Posterior cingulate gyrus (tissue), 11 donors: ENCODE measurements at places on chromosomes 3 and 15.
A peak's percentile ranks its signal among the peaks of the same experiment; 100 is the strongest.

DNA sequence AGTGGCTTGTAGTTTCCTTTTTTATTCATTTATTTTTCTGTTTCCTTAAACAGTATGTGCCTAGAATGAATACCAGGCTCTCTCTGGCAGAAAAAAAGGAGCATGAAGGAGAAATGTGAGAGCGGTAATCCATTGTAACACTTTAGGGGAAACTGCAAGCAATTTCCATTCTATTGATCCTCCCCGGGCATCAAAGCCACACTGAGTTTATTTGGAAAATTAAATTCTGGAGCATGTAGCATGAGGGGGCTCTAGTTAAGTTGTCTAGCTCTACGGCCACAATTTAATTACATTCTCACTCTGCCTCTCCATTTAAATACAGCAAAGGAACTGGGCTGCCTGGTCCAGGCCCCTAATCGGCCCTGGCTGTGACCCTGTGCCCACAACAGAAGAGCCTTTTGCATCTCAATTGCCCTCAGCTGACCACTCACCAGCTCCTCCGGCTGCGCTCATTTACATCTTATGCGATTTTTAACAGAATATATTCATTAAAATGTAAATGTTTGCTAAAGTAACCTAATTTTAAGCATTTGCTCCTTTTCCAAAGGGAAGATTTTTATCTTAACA is 72.9 kb downstream of the MEGF11 start:
- no peak for DNase-seq

- DNase-seq: no peak
Observed at GRCh38 chr3:175199961-175200360, 340.8 kb downstream of the NAALADL2 start.

- no peak for DNase-seq
Observed at GRCh38 chr3:188233320-188233719, 79.4 kb downstream of the LPP start.

- DNase-seq: no peak
Observed at GRCh38 chr3:141151439-141151838, 80.2 kb upstream of the PXYLP1 start.

DNA sequence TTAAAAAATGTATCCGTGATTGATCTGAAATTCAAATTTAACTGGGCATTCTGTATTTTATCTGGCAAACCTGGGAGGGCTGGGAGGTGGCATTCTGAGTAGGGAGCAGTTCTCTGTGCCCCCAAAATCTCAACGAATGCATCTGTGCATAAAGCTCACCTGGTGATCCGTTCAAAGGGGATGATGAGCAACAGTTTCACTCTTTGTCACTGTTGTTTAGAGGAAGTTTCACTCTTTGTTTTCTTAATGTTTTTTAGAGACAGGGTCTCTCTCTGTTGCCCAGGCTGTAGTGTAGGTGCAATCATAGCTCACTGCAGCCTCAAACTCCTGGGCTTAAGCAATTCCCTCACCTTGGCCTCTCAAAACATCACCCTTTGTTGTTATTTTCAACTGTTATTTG is 186.7 kb downstream of the SSR3 start:
- no peak for DNase-seq

- DNase-seq: no peak
Observed at GRCh38 chr3:16377847-16378302, 112.9 kb downstream of the OXNAD1 start.

DNA sequence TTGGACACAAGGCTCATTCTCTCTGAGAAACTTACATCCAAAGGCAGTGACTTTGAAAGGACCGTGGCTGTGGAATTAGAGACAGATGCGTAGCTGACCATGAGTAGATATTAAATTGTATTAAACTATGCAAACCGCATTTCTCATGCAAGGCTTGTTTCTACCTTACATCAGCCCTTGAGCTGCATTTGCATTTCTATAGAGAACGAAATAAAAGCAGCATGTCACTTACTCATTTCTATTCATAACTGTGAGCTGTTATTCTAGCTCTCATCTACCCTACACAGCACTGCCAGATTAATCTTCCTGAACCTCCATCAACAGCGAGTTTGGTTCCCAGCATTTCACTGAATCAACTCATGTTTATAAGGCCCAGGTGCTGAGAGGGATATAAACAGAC is 72.3 kb downstream of the THSD4 start:
- no peak for DNase-seq

- DNase-seq: no peak
Observed at GRCh38 chr3:117651246-117651645, 941.7 kb downstream of the TUSC7 start.

GRCh38 chr3:111107662-111108035 is 36.0 kb downstream of the NECTIN3 start:
- no peak for DNase-seq

DNA sequence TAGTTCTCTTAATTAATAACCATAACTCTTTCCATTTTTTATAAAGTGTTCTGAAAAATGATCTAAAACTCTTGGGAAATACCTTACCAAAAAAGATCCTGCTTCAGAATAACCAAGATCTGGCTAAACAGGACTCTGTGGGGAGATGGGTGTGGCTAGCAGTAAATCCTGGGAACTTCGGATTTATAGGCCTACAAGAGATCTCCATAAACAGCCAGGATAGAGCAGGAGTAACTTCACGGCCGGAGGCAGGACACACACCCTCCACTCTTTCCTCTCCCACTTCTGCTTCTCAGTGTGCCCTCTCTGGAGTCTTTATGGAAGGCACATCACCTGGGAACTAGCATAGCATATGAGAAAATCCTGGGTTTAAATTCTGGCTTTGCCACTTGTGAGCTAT is 309.4 kb upstream of the SOX2 start:
- no peak for DNase-seq

DNA sequence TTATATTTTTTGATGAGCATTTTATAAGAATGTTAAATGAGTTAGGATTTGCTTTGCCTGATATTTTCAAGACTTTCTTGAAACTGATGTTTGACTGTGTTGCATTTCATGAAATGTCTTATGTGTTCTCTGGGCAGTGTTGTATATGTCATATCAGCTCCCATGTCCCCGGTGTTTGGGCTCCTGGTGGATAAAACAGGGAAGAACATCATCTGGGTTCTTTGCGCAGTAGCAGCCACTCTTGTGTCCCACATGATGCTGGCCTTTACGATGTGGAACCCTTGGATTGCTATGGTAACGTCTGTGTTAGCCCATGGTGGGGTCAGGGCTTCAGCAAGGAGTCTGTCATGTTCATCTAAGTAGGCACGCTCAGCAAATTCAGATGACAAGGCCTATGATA is 20.0 kb downstream of the MFSD1 start:
- no peak for DNase-seq

- DNase-seq: no peak
Observed at GRCh38 chr3:185561374-185561943, 9.1 kb upstream of the LIPH start.

DNA sequence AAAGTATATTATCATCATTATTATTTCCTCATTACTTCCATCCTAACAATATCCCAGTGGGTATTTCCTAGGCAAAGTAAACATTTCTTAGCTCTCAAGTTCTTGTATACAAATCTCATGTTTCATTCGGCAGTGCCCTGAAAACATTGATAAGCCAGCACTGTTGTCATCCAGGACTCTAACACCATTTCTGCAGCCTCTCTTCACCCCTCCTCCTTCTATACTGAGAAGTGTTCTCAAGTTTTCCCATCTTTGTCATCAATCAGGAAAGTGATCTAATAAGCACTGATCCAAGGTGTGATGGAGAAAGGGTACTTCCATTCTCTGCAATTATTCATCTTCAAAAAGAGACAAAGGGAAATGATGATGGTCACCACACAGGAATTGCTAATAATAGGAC is 168.4 kb upstream of the CCDC54 start:
- no peak for DNase-seq

DNA sequence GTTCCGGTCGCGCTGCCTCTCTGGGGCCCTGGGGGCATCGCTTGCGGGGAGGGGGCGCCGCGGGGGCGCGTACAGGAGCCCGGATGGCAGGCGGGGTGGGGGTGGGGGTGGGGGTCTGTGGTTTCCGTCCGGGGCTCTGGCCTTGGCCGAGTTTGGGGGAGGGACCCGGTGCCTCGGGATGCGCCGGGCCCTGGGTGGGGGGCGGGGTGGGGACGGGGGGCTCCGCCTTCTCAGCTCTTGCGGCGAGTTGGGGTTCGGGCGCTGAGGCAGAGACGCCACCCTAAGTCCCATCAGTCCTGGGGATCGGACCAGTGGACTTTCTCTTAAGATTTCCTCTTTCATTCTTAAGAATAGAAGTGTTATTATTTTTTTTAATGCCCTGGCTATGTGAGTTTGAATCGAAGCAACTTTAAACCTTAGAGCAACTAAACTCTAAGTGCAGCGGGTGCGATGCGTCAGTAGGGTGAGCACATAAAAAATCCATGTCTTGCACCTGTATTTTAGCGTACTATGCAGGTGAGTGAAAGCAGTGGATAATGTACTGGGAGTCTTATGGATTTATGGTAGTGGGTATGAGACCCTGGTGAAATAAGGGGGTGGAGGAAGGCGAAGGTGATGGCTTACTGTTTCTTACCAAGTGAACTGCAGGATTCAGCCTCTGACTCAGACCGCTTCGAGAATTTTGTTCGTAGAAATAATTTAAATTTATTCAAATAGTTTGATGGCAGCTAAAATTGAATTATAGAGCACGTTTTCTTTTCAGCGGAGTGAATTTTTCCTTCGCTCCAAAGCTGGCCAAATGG is 762 bp downstream of the CTNNB1 start:
- DNase-seq: no peak

DNA sequence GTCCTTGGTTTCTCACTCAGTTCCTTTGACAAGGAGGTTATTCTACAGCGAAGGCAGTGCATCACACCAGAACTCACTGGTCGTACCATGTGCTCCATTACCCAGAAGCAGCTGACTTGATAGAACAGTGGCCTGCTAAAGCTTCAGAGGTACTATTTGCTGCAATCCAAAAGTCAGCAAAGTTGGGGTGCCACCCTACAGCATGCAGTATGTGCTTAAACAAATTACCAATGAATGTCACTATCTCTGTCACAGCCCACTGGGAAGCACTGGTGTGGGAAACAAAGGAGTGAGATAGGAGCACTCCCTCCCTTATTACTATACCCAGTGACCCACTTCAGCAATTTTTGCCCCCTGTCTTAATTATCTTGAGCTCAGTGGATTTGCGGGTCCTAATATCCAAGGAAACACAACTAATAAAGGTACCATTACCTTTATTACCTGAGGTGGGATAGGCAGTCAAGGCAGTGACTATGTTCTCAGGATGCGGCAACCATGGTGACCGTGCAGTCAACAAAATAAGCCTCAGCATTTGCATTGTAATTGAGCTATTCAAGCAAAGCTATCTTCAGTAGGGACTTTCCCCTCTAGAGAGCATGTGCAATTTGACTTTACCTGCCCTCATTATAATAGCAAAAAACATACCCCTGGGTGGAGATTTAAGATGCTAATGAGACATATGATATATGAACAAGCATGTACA is 199.4 kb downstream of the OCA2 start:
- no peak for DNase-seq

GRCh38 chr3:117553461-117553860 is 843.9 kb downstream of the TUSC7 start:
- DNase-seq: no peak

DNA sequence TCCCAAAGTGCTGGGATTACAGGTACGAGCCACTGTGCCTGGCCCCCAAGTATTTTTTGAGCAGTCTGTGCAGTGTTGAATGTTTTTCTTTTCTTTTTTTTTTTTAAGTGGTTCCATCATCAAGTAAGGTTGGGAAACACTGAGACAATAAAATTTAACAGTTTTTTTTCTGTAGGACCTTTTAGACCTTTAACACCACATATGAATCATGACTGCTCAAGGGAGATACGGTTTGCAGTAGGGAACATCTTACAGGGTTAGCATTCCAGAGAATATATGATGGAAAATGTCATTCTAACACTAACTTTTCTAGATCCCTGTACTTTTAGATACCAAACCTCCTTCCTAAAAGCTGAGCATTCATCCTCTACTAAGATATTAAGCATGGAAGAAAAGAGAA is 41.7 kb downstream of the SNX4 start:
- DNase-seq: no peak

DNA sequence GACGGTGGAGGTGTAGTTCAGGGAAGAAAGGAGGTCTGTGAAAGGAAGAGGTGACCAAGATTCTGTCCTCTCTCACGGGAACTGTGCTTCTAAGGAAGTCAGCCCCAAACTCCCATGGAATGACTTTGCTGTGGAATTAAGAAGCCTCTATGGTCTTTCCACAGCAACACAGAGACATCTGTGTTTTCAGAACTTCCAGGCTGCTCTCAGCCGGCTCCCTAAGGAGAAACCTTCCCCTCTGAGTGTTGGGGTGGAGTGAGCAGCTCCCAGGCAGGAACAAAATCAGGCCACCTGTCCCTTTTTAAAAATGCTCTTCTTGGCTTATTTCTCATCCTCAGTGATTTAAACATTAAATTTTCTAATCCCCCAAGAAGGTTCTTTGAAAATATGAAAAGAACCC is 53.3 kb upstream of the SNRK start:
- no peak for DNase-seq

DNA sequence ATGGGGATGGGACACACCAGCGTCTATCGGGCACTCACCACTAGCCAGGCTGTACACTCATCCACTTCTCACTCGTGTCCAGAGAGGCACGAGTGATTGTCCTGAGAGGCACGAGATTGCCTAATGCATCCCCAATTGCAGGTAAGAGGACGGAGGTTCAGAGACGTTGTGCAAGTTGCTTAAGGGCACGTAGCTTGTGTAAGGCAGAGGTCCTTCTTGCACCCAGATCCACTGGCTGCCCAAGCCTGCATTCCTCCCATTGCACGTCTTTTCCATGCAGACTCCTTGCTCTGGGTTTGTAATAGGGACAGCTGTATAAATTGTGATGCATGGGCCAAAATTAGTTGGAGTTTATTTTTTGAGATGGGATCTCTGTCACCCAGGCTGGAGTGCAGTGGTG is 264.3 kb downstream of the PLCL2 start:
- no peak for DNase-seq

GRCh38 chr3:89043406-89043932 is 64.0 kb upstream of the EPHA3 start:
- no peak for DNase-seq

DNA sequence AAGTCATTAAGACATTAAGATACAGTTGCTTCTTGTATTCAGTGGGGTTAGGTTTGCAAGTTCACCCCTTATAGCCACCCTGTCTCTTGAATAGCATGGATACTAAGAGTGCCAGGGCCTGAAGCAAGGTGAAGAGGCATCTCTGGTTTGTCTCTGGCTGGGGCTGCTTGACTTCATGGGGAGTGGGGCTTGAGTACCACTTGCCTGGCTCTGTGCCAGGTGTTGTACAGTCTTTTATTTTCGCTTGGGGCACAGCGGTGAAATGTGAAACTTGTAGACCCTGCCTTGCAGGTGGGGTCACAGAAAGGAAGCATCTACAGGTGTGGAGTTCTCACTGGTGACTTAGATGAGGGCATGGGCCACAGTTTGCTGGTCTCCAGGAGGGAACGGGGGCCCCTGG is 152.1 kb downstream of the PDE8A start:
- no peak for DNase-seq

GRCh38 chr3:13161771-13162535 is 88.7 kb upstream of the IQSEC1 start:
- peak; percentile 70 for DNase-seq
